Activated CD8-positive, alpha-beta memory T cell treated with anti-CD3 and anti-CD28 coated beads, Interleukin-2, amount 10 ng/mL, durations not matched to agents 7 days and 5 days (primary cell): ENCODE measurements at places on chromosomes 4 and X.

DNA sequence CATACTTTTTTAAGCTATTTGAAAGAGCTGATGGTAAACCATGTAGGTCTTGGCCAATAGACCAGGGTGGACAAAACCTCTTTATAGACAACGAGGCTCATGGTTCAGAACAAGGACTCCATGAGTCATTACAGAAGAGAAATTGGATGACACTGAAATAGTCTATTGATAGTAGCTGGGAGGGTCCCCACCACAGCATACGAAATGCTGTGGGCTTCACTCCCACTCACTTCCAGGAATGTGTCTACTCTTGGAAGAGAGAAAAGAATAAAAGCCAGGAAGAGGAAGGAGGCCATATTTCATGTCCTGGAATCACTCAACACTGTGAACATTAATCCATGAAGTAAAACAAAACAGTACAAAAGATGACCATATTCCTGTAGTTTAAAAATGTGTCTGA lies 82.3 kb upstream of the MXRA5 start:
- no peak for DNase-seq

DNA sequence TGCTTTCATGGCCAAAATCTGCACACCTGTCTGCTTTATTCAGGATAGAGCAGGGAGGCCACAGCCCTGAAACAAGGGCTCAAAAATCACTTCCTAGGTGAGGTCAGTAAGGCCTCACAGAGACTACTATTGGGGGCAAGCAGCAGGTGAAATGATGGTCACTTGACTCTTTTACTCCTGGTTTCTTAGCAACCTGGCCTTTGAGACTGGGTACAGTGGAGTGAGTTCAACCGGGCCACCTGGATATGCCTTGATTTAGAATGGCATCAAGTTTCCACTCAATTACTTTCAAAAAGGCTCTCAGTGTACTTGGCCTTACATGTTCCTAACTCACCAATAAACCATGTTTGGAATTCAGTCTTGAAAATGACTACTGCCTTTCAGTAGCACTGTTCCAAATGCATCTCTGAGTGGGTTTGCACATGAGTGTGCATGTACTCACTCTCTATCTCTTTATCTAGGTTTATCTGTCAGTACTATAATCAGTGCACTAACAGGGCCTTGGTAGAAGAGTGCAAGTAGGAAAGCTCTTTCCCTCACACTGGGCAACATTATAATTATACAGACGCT lies 388.2 kb downstream of the OPHN1 start:
- no peak for DNase-seq

DNA sequence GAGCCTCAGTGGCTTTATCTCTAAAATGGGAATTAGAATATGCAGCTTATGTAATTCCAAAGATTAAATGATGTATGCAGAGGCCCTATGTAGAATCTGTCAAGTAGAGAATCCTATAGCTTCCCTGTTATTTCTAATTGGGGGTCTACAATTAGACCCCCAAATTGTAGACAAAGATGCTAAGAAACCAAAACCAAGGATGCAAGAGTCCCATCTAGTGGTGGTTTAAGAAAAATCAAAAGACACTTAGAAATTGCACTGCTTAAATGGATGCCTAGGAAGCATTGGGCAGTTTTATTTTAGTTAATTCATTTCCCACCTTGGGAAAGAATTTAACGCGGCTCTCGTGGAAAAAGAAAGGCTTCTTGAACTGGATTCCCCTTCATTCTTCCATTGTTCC lies 115.2 kb downstream of the GABRA2 start:
- no peak for DNase-seq

DNA sequence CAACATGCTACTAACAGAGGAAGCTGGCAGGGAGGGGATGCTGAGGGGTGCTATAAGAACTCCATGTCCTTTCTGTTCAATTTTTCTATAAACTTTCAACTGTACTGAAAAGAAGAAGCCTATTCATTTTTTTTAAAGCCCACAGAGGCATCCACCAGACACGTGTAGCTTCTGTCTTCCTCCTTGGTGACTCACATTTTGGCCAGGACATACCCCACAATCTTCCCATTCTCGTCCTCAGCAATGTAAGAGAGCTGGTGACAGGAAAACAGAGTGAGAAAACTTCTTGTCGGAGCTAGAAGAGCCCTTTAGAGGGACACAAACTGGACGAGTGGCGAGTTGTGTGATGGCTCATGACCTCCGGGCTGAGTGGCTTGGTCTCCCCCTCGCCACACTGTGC lies 1.1 kb downstream of the NAA10 start:
- DNase-seq: no peak

GRCh38 chr4:151409470-151410313 lies 716 bp downstream of the FHIP1A start:
- DNase-seq: no peak

DNA sequence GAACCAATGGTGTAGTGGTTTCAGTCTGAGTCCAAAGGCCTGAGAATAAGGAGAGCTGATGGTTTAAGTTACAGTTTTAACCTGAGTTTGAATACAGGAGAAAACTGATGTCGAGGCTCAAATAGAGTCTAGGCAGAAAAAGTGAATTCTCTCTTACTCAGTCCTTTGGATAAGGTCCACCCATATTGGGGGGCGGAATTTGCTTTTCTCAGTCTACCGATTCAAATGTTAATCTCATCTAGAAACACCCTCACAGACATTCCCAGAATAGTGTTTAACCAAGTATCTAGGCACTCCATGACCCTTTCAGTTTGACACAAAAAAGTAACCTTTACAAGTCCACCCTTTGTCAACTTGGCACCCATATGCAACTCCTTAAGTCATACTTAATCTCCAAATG lies 216.0 kb downstream of the GRID2 start:
- DNase-seq: no peak
